ENCODE measurements at places on chromosomes 6 and 20.

DNA sequence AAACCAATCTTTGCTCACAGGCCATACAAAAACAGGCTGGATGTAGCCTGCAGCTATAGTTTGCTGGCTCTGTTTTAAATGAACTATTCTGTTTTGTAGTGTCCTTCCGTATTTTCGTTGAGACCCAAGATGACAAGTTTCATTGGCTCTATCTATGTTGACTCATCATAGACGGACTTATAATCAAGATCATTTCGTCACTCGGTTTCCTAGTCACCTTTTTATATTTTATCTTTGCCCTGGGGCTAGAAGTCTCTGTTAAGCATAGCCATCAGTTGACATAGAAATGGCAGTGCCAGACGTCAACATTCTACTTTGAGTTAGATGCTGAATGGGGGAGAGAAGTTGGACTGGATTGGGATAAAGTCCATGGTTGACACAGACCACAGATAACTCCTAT, 4.8 kb downstream of the PLEKHG1 start:
- no peak for DNase-seq

- DNase-seq: no peak
Measured at GRCh38 chr20:59616306-59616705, 12.0 kb downstream of the PHACTR3 start.

GRCh38 chr6:161268531-161269210, 5.2 kb downstream of the AGPAT4 start:
- DNase-seq: no peak

DNA sequence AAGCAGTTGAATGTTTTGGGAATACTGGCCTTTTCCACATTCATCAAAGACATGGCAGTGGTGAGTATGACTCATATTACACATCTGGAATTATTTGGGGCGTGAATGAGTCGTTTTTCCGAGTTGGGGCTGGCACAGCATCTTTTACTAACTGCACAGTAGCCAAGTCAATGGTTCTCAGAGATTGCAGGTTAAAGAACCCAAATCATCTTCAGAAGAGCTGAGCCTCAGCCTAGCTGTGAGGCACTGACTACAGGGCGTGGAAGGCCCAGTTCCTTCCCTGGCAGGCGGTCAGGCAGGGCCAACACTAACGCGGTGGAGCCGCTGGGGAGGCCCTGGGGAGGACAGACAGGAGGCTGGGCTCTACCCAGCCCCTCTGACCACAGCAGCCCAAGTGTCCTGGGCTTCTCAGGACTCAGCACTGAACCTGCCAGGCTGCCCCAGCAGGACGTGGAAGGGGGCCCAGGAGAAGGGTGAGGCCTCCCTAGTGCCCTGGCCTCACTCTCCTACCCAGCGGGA, 20.1 kb upstream of the HELZ2 start:
- no peak for DNase-seq

GRCh38 chr6:125230674-125231073, 71.1 kb downstream of the HDDC2 start:
- no peak for DNase-seq

DNA sequence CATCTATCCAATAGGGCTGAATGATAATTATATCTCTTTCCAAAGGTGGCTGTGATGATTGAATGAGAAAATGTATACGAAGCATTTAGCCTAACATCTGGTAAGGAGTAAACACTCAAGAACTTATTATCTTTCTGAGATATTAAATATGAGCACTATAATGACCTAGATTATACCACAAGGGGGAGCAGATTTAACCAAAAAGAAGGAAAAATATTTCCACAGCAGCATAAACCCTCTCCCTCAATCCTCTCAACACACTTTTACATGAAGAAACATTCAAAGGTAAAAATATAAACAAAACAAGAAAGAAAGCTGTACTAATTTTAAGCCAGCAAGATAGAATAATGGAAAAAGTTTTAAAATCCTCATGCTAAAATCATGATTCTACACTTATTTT, 68.4 kb downstream of the SHPRH start:
- DNase-seq: no peak

GRCh38 chr6:89120371-89120770, 2.5 kb upstream of the SRSF12 start:
- DNase-seq: no peak

Data from vagina (tissue), 2 donors.